OCI-LY7 (cell line): ENCODE measurements at places on chromosomes 2 and 18. TPM values are rescaled to one million over a fixed set of nuclear protein-coding genes. Genes with fewer than 3 reads are reported as not detected.

The KIAA2012 gene
- not detected in 2 replicates for total RNA-seq

The SLC5A7 gene
- total RNA-seq = not detected in 2 replicates

The TXNDC9 gene
- total RNA-seq = 28.5 and 31.5 TPM in 2 replicates

The EML6 gene
- total RNA-seq = 310 and 338 TPM in 2 replicates

The LYG2 gene
- total RNA-seq = not detected in 2 replicates

The NEDD4L gene
- 3.2 and 3.6 TPM in 2 replicates for total RNA-seq

The CYP27A1 gene
- total RNA-seq = 0.23 TPM in 1 of 2 replicates, not detected in the other

DNA sequence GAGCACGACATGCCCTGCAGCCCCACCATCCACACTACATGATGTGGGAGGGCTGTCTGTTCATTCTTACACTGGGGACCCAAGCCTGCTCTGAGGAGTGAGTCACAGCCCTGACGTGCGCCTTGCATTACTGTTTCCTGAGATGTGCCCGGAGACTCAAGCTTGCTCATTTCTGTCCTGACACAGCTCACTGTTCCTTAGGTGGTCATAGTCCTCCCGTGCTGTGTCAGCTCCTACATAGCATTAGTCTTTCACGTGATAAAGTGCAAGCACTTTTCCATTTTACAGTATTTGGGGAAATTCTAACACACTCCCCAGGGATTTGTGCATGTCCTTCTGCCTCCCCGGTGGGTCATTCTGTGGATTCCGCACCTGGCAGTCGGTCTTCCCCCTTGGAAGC, 46.2 kb upstream of the TRIM43B start:
- DNase-seq = no peak

GRCh38 chr2:219947575-219947974, 320.1 kb downstream of the SLC4A3 start:
- DNase-seq = no peak

GRCh38 chr2:24424387-24424786, 64.1 kb upstream of the ITSN2 start:
- DNase-seq = no peak

DNA sequence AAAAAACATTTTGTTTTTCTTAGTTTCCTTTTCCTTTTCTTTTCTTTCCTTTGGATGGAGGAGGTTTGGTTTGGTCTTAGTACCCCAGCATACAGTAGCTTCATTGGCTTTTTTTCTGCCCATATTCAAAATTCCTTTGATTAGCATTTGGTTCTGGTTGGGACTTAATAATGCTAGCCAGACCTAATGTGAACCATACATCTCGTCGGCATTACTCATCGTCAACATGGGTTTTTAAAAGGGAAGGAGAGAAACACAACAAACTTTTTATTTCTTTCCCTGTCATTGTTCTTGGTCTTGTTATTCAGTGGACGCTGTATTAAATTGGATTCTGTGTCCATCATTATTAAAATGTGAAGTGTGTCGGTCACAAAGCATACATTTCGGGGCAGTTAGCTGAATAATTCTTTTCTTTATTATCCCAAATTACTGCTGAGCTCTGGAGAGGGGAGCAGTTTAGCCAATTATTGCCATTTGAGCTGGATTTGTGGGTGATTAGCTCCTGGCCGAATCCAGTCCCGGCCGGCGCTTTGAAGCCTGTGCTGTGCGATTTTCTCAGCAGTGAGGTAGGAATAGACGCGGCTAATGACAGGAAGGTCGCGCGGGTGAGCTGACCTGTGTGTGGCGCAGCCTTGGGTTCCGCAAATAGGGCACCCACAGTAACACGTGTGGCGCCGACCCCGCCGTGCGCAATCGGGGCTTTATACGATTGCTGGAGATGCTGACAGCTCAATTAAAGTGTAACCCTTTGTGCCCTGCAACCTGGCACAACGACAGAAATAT, 303.3 kb downstream of the GBX2 start:
- DNase-seq = no peak

DNA sequence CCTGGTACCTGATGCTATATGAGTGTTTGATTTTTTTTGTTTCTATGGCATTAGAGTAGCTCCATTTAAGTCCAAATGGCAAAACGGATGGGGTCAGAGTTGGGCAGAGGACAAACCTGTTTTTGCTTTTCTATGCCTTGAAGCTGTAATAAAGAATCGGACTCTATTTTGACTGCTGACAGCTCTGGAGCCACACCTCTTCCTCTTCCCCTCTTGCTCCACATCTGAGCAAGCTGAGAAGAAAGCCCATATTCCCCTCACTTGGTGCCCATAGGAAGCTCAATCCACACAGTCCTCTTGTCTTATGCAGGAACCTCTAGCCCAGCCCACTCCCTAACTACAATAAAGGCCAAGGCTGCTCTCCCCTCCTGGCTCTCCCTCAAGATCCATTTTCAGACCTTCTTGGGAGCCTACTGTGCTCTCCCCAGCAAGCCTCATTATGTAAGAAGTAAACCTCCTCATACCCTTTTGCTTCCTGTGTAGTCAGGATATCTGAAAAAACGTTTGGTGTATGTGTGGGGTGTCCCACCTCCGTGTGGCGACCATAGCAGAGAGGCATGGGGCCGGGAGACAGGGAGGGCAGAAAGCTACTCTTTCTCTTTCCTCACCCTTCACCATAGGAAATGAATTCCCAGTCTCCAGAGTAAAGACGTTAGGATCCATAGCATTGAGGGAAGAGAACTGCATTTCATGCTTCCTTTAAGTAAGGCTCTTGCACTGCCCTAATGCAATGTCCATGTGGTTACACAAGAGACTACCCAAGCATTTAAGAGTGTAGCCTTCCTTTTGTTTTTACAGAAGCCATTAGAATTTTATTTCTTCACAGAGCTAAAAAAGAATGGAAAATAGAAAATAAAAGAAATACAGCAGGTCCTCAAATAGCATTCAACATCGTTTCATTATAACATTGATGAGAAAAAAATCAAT, 41.9 kb upstream of the RAPGEF4 start:
- DNase-seq = no peak

- DNase-seq = no peak
Measured at GRCh38 chr18:65755616-65756015, 4.8 kb downstream of the CDH7 start.

GRCh38 chr2:83002706-83003105, 1456.4 kb downstream of the SUCLG1 start:
- no peak for DNase-seq

- peak; percentile 34 for DNase-seq
Measured at GRCh38 chr2:201191132-201191875, 8.4 kb downstream of the CASP10 start.

DNA sequence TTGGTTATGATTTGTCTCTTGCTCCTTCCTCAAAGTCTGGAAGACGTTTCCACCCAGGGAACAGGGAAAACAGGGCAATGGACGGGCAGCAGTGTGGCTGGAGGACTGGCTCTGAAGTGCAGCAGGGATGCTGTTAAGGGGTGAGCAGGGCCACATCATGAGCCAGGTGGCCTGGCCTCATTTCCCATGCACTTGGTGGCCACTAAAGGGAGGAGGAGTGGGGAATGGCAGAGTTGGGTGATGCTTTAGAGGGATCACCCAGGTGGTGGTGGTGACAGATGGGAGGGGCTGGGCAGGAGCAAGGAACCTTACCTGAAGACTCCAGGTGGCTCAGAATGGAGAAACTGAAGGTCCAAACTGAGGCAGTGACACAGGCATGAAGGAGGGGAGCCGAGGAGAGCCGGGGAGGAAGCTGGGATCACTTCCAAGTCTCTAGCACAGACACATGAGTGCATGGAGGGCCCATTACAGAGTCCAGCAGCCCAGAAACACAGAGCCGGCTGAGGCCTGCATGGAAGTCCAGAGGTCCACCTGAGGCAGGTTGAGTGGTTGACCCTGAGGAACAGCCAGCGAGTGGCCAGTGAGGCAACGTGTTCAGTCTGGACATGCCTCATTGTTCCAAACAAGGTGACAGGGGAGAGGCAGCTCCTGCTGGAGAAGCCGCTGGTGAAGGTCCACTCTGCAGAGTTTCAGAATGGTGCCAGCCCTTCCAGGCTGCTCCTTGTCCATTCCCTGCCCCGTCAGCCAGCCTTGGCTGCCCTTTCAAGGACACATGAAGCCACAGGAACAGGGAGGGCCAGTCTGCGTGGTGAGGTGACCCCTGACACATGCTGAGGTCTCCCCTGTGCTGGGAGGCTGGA, 91.7 kb downstream of the LPIN1 start:
- DNase-seq = no peak

- DNase-seq = peak; percentile 42
Measured at GRCh38 chr2:199471443-199472057, 13.8 kb upstream of the SATB2 start.

GRCh38 chr2:69742322-69742952, 503 bp downstream of the ANXA4 start:
- no peak for DNase-seq

DNA sequence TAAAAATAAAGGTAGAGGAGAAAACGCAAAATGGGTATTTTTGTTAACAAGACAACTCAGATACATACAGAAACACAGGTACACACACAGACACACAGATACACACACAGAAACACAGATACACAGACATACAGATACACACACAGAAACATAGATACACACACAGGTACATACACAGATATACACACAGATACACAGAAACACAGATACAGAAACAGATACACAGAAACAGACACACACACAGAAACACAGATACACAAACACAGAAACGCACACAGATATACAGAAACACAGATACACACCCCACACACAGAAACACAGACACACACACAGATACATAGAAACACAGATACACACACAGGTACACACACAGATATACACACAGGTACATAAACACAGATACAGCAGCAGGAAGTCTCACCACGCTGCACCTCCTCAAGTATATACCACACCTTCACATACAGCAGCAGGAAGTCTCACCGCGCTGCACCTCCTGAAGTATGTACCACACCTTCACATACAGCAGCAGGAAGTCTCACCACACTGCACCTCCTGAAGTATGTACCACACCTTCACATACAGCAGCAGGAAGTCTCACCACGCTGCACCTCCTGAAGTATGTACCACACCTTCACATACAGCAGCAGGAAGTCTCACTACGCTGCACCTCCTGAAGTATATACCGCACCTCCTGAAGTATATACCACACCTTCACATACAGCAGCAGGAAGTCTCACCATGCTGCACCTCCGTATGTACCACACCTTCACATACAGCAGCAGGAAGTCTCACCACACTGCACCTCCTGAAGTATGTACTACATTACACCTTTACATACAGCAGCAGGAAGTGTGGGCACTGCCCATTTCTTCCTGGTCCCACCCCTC, 250.5 kb downstream of the HDAC4 start:
- DNase-seq = peak; percentile 1

DNA sequence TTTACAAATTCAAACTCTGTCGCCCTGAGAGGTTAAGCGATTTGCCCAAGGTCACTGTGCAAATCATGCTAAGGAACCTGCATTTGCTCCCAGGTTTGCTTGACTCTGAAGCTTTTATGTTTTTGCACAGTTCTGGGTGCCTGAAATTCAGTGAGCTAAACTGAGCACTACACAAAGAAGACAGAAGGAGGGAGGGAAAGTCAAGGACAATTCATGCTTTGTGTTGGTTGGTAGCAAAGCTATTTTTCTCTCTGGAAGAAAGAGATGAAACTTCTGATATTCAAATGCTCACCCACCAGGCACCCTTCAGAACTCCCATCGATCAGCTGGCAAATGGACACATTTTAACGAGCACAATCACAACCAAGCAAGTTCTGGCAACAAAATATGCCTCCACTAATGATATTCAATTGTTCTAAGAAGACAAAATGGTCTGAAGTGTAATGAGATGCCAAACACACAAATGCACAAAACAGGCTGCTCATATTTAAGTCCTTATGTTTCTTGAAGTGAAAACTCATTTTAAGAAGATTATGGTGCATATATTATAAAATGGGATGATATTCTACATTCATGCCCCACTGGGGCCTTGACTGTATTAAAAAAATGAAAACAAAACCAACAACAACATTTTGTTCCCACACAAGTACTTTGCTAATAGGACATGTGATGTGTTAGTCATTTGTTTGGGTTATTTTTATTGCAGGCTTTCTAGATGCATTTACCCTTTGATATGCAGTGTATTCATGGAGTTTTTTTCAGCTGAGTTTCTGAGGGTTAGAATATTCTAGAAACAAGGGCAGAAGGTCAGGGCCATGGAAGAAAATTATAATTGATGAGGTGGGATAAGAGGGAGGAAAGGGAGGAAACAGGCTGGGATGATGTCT, 445.6 kb upstream of the CELF4 start:
- DNase-seq = no peak

DNA sequence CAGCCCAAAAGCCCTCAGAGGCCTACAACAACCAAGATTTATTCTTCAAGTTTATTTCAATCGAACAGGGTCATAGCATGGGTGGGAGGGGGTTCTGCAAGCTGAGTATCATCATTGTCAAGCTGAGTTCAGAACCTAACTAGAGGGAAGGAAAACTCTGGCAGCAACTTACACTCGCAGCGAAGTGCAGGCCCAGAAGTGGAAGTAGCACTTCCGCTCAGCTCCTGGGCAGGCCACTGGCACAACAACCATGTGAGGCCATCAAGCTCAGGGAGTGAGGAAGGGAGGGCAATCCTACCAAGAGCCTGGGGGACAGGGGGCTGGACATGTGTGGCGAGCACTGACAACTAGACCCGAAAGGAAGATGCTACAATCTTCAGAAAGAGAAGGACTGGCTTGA, 4.8 kb downstream of the UXS1 start:
- no peak for DNase-seq

DNA sequence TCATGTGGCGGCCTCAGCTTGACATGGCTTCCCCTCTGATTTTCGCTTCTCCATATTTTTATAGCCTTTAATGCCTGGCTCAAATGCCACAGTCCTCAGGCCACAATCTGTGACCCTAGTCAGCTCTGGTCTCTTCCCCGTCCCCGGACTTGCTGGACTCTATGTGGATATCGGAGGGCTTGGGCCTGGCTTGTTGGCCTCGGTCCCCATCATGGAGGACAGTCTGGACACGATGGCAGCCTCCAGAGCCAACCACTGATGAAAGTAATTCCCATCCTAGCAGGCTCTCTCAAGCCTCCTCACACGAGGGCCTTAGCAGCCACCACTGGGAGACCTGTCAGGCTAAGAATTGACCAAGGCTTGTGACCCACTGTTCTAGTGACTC, 61.6 kb downstream of the LPIN1 start:
- no peak for DNase-seq

DNA sequence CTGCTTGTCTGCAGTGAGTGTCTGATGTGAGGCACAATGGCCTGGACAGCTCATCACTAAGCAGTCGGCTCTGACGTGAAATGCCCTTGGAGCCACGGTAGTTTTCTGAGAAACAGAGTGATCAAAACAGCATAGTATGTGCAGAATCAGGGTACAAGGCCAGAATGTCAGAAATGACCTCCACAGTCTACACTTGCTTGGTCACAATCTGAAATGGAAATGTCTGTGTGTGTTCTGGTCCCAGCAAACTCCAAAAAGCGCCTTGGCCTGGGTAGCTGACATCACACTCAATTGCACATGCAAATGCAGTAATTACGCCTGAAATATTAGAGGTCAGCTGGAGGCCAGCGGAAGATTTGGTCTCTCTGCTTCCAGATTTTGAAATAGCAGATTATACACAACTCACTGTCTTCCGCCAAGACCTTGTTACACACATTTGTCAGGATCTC, 95.4 kb downstream of the CTAGE1 start:
- no peak for DNase-seq

GRCh38 chr2:112449854-112450253, 16.4 kb upstream of the RGPD8 start:
- DNase-seq = no peak

GRCh38 chr18:65035701-65036100, 715.1 kb upstream of the CDH7 start:
- no peak for DNase-seq
